RPMI7951 (cell line): ENCODE measurements at places on chromosomes 1 and 21. TPM values are rescaled to one million over a fixed set of nuclear protein-coding genes. Genes with fewer than 3 reads are reported as not detected.

DNA sequence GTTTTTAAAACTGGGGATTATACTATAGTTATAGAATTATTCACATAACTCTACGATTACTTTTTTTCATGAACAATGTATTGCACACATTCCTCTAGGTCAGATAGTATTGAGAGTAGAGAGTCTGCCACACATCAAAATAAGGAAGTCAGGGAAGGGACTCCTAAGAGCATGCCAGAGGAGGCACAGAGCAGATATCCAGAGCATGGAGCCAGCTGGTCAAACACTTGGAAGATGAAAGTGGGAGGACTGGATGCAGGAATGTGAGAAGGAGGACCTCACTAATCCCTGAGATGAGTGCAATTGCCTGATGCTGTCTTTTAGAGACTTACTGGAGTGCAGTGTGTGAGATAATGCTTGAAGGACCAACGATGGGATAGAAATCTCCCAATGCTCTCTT lies 9.6 kb upstream of the RFX5 start:
- no peak for DNase-seq

DNA sequence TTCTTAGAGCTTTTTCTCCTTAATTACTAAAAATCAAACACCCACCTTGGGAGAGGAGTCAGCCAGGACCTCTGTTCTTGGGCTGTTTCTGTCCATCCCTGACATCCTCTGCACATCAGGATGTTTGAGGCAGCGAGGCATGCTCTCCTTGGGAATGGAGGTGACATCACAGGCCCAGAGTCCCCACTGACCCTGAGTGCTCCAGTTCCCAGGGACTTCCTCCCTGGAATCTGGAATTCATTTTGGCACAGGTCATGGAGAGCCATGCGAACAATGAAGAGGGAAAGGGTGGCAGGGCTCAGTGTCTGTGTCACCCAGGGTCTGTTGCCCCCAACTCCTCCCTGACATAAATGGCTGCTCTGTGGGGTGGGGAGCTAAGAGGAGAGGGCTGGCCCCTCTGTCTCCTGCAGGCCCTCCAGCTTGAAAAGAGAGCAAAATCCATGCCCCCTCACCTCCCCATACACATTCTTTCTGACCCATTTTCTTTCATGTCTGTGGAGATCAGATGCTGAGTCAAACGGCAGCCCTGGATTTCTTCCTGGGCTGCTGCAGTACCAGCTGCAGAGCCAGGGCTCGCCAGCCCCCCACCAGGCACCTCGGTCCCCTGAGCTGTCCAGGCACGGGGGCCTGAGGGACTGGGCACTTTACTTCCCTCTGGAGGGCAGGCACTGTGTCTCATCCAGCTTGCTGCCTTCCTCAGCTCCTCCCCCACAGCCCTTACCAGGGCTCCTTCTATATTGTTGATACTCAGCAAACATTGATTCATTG lies 102.0 kb downstream of the NMNAT2 start:
- no peak for DNase-seq

DNA sequence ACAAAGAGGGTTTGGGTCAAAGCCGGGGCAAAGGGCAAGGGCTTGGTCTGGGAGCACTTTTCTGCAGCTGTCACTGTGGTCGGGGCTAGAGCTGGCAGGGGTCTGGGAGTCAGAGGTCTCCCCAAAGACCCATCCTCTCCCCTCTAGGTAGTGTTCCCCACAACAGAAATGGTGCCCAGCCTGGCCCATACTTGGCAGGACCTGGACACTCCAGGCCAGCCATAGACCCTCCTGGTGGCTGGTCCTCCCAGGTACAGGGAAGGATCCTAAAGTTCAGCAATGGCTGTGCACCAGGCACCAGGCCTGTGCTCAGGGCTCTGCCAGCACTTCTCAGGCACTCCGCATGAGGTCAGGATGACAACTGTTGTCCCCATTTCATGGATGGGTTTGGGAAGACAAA lies 11.0 kb downstream of the ESPN start:
- DNase-seq, result no peak

DNA sequence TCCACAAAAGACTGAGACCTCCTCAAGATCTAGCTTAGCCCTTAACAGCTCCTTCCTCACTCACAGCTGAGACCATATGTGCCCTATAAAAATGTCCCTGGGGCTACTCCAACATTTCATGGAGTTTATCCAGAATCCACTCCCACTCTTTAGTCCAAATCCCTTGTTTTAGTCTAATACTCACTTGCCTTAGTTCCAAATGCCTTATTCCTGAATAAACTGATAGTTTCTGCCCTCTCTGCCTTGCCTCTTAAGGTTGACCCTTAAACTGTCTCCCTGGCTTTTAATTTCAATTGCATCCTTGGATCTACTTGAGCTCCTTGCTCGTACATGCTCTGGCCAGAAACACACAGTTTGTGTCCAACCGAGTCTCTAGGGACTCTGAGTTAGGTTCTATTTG lies 47.3 kb upstream of the LYPLAL1 start:
- DNase-seq, result peak; percentile 39

DNA sequence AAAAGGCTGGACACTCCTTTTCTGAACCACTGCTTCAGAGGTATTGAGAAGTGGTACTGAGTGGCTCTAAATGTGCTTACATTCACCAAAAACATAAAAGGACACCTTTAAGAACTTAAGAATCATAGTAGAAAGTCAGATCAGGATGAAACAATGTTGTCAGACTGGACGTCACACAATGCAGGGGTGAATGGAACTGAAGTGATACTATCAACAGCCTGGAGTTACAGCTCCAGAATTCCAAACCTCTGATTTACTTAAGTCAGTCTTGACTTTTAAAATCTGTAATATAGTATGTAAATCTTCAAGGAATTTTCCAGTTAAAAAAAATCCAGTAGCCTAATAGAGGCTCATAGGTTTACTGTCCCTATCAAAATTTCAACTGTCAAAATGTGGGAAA lies 19.3 kb downstream of the ELK4 start:
- no peak for DNase-seq

- no peak for DNase-seq
Observed at GRCh38 chr1:68204977-68205630, 27.2 kb downstream of the WLS start.

- no peak for DNase-seq
Observed at GRCh38 chr21:40902299-40902698, 55.3 kb upstream of the DSCAM start.

CA6 gene
- not detected in 2 replicates for total RNA-seq

DNA sequence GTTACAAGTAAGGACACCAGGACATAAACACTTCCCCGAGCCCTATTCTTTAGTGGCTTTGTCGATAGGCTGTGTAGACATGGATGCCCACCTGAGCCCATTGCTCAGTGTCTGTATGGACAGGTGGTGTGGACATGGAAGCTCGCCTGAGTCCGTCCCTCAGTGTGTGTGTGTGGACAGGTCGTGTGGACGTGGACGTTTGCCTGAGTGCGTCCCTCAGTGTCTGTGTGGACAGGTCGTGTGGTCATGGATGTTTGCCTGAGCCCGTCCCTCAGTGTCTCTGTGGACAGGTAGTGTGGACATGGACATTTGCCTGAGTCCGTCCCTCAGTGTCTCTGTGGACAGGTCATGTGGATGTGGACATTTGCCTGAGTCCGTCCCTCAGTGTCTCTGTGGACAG lies 38.7 kb upstream of the COL6A2 start:
- DNase-seq, result no peak

GRCh38 chr1:228280106-228280901 lies 72.5 kb downstream of the OBSCN start:
- no peak for DNase-seq

GRCh38 chr21:31482460-31482859 lies 138.4 kb upstream of the TIAM1 start:
- no peak for DNase-seq

DNA sequence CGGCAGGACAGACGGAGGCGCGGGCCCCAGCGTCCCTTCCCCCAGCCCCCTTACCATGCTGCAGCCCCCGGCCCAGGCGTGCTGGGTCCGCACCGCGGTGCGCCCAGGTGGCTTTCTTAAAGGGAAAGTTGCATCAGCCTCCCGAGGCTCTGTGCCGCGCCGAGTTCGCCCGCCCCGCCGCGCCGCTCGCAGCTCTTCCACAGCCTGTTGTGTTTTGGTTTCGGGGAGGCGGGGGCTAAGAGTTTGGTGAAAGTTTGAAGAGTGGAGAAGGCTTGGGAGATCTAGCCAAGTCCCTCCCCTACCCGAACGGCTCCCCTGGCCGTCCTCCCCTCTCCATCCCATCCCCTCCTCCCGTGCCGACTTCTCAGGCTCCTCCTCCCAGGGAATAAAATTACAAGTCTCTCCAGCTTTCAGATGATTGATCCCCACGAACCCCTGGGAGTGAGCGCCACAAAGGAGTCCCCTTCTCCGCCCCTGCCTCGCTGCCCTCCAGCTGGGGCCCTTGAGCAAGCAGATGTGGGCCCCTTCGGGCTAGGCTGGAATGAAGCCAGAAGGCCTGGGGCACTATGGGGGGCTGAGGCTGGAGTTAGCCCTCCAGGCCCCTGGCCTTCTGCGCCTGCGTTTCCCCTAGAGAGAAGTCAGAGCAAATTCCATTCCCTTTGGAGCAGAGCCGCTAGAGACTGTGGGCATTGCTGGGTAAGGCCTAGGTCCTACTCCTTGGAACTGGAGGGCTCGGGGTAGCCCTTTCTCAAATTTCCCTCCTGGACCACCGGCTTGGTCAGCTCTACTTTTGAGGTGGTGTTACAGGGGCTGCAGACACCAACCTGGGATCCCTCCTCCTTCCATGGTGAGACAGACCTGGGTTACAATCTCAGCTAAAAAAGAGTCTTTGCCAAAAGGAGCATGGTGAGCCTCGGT lies at the start of gene SLC6A9:
Gene SLC6A9, minus strand, starts transcription at position 211 of the 918 bp plus-strand sequence. CDS start 7,185 bp downstream, outside the sequence.
- peak; percentile 86 for DNase-seq

ATP1A4 gene
- total RNA-seq, result not detected in 2 replicates

DNA sequence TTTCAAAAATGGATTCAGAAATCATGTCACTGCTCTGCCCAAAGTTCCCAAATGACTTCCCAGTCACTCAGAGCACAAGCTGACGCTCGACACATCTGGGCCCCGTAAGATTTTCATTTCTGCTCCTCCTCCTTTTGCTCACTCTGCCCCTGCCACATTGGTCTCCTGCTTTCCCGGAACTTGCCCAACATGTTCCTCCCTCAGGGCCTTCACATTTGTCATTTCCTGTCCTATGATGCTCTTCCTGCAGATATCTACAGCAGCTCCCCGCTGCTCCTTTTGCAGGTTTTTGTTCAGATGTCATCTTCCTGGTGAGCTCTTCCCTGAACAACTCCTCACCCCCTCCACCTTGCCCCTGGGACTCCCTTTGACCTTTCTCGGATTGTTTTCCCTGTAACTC lies 58.5 kb upstream of the IVNS1ABP start:
- peak; percentile 84 for DNase-seq

GRCh38 chr1:3242408-3243260 lies 173.6 kb downstream of the PRDM16 start:
- DNase-seq, result no peak

- no peak for DNase-seq
Observed at GRCh38 chr21:44418876-44419230, 36.5 kb upstream of the LRRC3 start.

DNA sequence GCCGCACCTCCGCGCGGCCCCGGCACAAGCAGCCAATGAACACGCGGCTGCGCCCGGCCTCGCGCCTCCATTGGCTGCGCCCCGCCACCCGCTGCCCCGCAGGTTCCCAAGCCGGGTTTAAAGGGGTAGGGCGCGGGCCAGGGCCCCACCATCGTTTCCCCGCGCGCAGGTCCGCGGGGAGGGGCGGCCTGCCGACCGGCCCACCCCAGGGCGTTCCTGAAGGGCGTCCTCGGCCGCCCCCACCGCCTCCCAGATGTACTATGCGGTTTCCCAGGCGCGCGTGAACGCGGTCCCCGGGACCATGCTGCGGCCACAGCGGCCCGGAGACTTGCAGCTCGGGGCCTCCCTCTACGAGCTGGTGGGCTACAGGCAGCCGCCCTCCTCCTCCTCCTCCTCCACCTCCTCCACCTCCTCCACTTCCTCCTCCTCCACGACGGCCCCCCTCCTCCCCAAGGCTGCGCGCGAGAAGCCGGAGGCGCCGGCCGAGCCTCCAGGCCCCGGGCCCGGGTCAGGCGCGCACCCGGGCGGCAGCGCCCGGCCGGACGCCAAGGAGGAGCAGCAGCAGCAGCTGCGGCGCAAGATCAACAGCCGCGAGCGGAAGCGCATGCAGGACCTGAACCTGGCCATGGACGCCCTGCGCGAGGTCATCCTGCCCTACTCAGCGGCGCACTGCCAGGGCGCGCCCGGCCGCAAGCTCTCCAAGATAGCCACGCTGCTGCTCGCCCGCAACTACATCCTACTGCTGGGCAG lies at the start of gene OLIG1:
Gene OLIG1, plus strand, starts transcription at position 148 of the 750 bp plus-strand sequence. Its CDS starts 106 bp downstream, at position 254.
- peak; percentile 31 for DNase-seq

TSPEAR gene
- total RNA-seq, result not detected in 2 replicates

- no peak for DNase-seq
Observed at GRCh38 chr1:199152676-199153075, 513.8 kb downstream of the PTPRC start.

GRCh38 chr1:93394514-93394913 lies 48.8 kb downstream of the DR1 start:
- no peak for DNase-seq

RGSL1 gene
- not detected in 2 replicates for total RNA-seq

GRCh38 chr1:176989754-176990153 lies 174.8 kb downstream of the ASTN1 start:
- no peak for DNase-seq

CXADR gene
- total RNA-seq, result 13.7 and 16.4 TPM in 2 replicates

- DNase-seq, result no peak
Observed at GRCh38 chr1:207333009-207333600, 11.6 kb downstream of the CD55 start.

DNA sequence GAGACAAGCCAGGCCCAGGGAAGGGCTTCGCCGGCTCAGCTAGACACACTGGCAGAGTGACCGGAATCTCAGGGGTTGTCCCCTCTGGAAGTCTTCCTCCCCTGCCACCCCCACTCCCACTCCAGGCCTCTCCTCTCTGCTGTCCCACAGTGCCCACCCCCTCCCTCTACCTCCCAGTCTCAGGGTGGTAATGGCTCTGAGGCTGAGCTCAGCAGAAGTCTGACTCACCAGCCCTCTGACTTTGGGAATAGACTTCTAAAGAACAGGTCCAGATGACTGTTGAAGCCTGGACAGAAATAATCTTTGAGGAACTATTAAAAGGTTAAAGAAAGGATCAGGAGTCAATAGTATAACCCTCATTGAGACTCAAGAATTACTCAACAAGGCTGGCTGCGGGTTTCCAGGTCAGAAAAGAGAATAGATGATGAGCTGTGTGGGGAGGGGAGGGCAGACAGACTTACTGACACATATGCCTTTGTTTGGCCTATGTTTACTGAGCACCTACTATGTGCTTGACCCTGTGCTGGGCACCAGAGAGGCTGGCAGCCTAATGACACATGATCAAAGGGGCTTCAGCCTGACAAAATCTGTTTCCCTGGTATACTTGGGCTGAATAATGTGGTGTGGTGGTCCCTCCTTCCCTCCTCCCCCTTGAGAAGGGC lies 8.2 kb downstream of the HCRTR1 start:
- DNase-seq, result peak; percentile 60

DNA sequence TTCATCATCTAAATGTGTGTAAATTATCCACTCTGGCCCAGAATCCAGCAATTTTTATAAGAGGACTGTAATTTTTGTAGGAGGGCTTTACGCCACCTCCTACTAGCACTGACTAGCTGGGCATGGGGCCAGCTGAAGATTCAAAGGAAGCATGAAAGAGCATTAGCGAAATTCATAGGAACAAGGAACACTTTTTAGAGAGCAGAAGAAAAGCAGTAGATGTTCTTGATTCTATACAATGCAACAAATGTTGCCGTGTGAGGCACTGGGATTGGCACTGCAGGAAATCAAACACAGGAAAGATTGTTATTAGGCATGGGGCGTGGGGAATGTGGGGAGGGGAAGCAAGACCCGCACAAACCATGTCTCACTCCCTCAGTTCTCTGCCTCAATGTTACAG lies 58.4 kb upstream of the PARP1 start:
- DNase-seq, result no peak

IPO9 gene
- 16.7 and 22.9 TPM in 2 replicates for total RNA-seq

- no peak for DNase-seq
Observed at GRCh38 chr1:192518700-192519099, 56.9 kb upstream of the RGS1 start.
